GM23338 (cell line): ENCODE measurements at places on chromosomes 5 and 9.

DNA sequence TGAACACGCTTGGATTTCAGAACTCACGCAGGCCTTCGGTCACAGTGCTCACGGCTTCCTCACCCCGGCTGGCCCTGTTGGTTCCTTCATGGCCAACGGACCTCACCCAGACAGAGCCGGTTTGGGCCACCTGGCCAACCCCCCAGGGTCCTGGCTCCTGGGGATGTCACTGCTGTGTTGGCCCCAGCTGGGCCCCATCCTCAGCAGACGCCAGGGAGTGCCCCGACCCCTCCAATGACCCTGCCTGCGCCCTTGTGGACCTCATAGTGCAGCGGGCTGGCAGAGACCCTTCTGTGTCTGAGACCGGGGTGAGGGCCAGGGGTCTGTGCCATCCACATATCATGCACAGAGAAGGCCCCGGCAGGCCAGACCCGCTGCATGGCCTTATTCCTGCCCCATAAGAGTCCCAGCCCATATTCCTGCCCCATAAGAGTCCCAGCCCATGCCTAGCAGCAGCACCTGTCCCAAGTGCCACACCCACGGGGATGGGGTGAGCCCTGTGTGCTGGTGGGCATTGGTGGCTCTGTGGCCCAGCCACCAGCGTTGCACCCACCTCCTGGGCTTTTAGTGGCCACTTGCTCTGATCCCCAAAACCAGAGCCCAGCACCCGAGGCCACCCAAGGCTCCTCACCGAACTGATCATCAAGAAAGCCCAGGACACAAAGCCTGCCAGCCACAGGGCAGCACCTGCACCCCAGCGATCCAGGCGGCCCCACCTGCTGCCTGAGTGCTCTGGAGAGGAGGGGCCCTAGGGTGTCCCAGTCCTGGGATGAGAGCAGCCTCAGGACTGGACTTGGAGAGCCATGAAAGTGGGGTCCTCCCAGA lies 1.3 kb upstream of the LPCAT1 start:
- peak overlapping the region; percentile 88; the same call in 1 of the 2 replicates for H3K4me3 ChIP-seq
- no peak overlapping the region for H3K27ac ChIP-seq
- peaks cover 17% of the 10 kb centered on the region for H3K4me1 ChIP-seq

GRCh38 chr9:116002181-116002580 lies 151.4 kb upstream of the PAPPA start:
- no peak overlapping the region for H3K27ac ChIP-seq
- H3K4me3 ChIP-seq: no peak overlapping the region
- no peaks in the 10 kb centered on the region for H3K4me1 ChIP-seq
- DNase-seq: no peak
- H3K36me3 ChIP-seq: no peaks in the 10 kb centered on the region

GRCh38 chr5:177620560-177620959 lies 20.6 kb downstream of the B4GALT7 start:
- no peaks in the 10 kb centered on the region for H3K36me3 ChIP-seq
- no peak for DNase-seq
- H3K27me3 ChIP-seq: no peaks in the 10 kb centered on the region
- H3K4me1 ChIP-seq: no peaks in the 10 kb centered on the region

- H3K27ac ChIP-seq: no peak overlapping the region
- H3K4me1 ChIP-seq: peaks cover 21% of the 10 kb centered on the region
- H3K4me3 ChIP-seq: no peak overlapping the region
These were observed 38.2 kb upstream of the DMXL1 start for GRCh38 chr5:119032656-119033055.

- H3K4me1 ChIP-seq: no peaks in the 10 kb centered on the region
- H3K27me3 ChIP-seq: 0 out of 2 replicates have a peak, but pooled peaks cover 7% of the 10 kb centered on the region
- H3K4me3 ChIP-seq: no peak overlapping the region
- H3K27ac ChIP-seq: no peak overlapping the region
- no peak for DNase-seq
- H3K36me3 ChIP-seq: no peaks in the 10 kb centered on the region
These were observed 214.4 kb downstream of the SEMA6A start for GRCh38 chr5:116360008-116360853.

GRCh38 chr9:23123048-23123632 lies 676.5 kb downstream of the DMRTA1 start:
- no peak overlapping the region for H3K27ac ChIP-seq
- no peak overlapping the region for H3K4me3 ChIP-seq
- DNase-seq: peak; percentile 72
- no peaks in the 10 kb centered on the region for H3K27me3 ChIP-seq

GRCh38 chr9:74953235-74953751 lies 581 bp upstream of the C9orf40 start:
- no peaks in the 10 kb centered on the region for H3K36me3 ChIP-seq
- DNase-seq: no peak
- H3K27ac ChIP-seq: no peak overlapping the region
- H3K4me3 ChIP-seq: peak overlapping the region; percentile 81

DNA sequence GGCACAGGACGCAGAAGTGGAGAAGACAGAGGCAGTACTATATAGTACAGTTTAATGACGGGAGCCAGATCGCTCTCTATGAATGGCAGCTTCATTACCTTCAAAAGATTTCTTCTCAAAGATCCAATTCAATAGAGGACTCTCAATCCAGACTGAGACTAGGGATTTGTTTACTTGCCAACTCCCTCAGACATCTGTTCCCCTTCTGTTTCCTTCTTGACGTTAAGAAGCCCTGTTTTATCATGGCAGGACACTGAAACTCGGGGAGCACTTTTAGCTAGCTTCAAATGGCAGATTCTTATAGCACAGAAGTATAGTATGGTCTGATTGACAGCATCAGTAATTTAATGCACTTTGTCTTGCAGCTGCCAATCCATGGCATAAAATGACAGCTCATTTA lies 747.3 kb upstream of the C9orf72 start:
- no peak for DNase-seq
- no peak overlapping the region for H3K4me3 ChIP-seq
- H3K4me1 ChIP-seq: peaks cover 13% of the 10 kb centered on the region
- H3K27me3 ChIP-seq: no peaks in the 10 kb centered on the region
- no peaks in the 10 kb centered on the region for H3K36me3 ChIP-seq

DNA sequence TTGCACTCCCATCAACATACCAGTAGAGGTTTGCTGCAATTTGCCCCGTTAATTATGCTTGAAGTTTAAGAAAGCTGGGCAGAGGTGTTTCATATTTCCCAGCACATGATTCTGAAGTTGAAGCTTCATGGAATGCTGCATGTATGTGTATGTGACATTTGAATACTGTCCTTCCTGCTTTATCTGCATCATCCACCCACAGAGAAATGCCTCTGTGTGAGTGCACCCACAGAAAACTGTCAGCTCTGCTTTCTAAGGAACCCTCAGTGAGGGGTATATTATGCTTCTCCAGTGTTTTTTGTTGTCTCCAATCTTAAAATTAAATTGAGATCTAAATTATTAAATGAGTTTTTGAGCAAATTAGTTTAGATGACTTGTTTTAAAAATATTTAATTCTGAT lies 358.1 kb upstream of the PIK3R1 start:
- no peak overlapping the region for H3K4me3 ChIP-seq
- no peak overlapping the region for H3K27ac ChIP-seq
- H3K4me1 ChIP-seq: no peaks in the 10 kb centered on the region
- no peaks in the 10 kb centered on the region for H3K36me3 ChIP-seq
- no peak for DNase-seq

GRCh38 chr9:11318946-11319345 lies 706.1 kb upstream of the PTPRD start:
- H3K27ac ChIP-seq: no peak overlapping the region
- DNase-seq: no peak
- no peaks in the 10 kb centered on the region for H3K4me1 ChIP-seq
- no peaks in the 10 kb centered on the region for H3K27me3 ChIP-seq

DNA sequence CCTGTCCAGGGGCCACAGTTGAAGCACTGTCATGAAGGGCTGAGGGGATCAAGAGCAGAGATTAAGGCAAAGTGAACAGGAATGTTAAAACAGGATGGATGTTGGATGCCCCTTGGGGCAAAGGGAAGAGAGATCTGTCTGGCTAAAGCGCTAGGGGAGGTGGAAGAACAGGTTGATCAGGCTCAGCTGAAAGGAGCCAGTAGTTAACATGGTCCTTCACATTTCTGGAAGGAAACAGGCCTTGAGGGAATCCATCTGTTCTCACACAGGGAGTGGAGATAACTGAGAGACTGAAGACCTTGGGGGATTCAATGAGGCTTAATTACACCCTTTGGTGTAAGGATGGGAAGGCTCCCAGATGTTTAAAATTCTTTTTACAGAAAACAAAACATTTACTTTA lies 5.8 kb downstream of the HAPLN1 start:
- H3K27me3 ChIP-seq: no peaks in the 10 kb centered on the region
- no peaks in the 10 kb centered on the region for H3K36me3 ChIP-seq
- 0 out of 2 replicates have a peak overlapping the region, but pooled peaks have one; percentile 7 for H3K27ac ChIP-seq
- DNase-seq: peak; percentile 52
- no peak overlapping the region for H3K4me3 ChIP-seq
